ENCODE measurements at places on chromosomes 3 and 15. TPM values are rescaled to one million over a fixed set of nuclear protein-coding genes. Genes with fewer than 3 reads are reported as not detected.

TICRR gene
- total RNA-seq = 1.7 TPM

GOLGA8G gene
- total RNA-seq = not detected

LRRN1 gene
- 0.30 TPM for total RNA-seq

CYP8B1 gene
- not detected for total RNA-seq

CACNA2D3 gene
- 0.03 TPM for total RNA-seq

CPLX3 gene
- total RNA-seq = not detected

PRSS50 gene
- not detected for total RNA-seq

ROPN1B gene
- not detected for total RNA-seq

CCR9 gene
- total RNA-seq = not detected

DISP2 gene
- 0.17 TPM for total RNA-seq

PPP2R3A gene
- 9.6 TPM for total RNA-seq

SPTBN5 gene
- total RNA-seq = 0.20 TPM

CADM2 gene
- total RNA-seq = not detected

SLC24A5 gene
- not detected for total RNA-seq

TUSC7 gene
- total RNA-seq = not detected

ZCWPW2 gene
- 1.2 TPM for total RNA-seq

RTP3 gene
- not detected for total RNA-seq

C3orf20 gene
- total RNA-seq = under 0.01 TPM

DOCK3 gene
- 0.30 TPM for total RNA-seq

PIGZ gene
- 3.4 TPM for total RNA-seq

STRIT1 gene
- total RNA-seq = not detected

SLC38A3 gene
- total RNA-seq = not detected

KCNMB2 gene
- total RNA-seq = not detected

RPUSD3 gene
- 17.5 TPM for total RNA-seq

Data from smooth muscle cell of the pulmonary artery (primary cell).